ENCODE measurements at places on chromosomes 12 and 14. TPM values are rescaled to one million over a fixed set of nuclear protein-coding genes. Genes with fewer than 3 reads are reported as not detected.

The RERG gene
- total RNA-seq, result 0.40 TPM

The KLHL33 gene
- not detected for total RNA-seq

The AICDA gene
- not detected for total RNA-seq

The INSM2 gene
- total RNA-seq, result not detected

The OR4N5 gene
- total RNA-seq, result not detected

GRCh38 chr12:92469837-92470236 is 233.0 kb upstream of the PLEKHG7 start:
- DNase-seq, result peak; percentile 74

- no peak for DNase-seq
These were observed 39.7 kb downstream of the AACS start for GRCh38 chr12:125104982-125105381.

- no peak for DNase-seq
These were observed 61.5 kb upstream of the SINHCAF start for GRCh38 chr12:31387466-31387865.

DNA sequence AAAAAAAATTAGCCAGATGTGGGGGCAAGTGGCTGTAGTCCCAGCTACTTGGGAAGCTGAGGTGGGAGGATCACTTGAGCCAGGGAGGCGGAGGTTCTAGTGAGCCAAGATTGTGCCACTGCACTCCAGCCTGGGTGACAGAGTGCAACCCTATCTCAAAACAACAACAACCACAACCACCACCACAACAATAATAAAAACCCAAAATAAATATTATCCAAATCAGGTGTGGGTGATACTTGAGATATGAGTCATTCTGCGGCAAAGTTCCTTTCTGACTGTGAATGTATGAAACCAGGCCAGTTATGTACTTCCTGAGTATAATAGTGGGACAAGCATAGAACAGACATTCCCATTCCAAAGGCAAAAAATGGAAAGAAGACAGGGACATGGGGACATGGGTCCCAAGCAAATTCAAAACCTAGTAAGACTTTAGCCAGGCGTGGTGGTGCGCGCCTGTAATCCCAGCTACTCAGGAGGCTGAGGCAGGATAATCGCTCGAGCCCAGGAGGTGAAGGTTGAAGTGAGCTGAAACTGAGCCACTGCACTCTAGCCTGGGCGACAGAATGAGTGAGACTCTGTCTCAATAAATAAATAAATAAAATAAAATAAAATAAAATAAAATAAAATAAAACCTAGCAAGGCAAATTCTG is 9.7 kb upstream of the ERC1 start:
- peak; percentile 70 for DNase-seq

GRCh38 chr14:89493406-89493805 is 76.4 kb upstream of the FOXN3 start:
- DNase-seq, result no peak

GRCh38 chr12:106917503-106917902 is 38.2 kb upstream of the TMEM263 start:
- DNase-seq, result no peak

DNA sequence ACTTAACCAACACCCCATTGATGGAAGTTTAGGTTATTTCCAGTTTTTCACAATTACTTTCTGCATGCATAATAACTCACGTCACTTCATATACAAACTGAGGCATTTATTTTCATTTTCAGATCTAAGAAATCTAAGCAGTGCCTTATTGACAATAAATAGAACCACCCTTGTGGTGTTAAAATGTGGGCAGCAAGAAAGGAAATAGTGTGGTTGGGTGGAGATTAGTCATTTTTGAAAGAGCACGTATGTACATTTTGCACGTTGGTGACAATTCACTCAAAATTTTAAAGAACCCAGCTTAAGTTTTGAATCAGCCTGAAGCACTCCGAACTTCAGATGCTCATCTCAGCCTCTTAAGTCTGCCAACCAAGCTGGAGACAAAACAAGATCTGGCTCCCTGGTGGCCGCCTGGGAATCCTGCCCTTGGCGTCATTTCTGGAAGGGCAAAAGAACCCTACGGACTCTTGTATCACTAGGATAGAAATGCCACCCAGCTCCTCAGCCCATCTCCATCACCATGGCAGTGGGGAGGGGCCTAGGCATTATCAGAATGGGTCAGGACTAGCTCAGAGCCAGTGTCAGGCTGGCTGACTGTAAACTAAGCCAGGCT is 89.5 kb upstream of the BCL2L14 start:
- DNase-seq, result peak; percentile 44

GRCh38 chr12:112964067-112964670 is 14.2 kb upstream of the OAS2 start:
- no peak for DNase-seq

GRCh38 chr14:55733599-55733998 is 153.6 kb downstream of the KTN1 start:
- no peak for DNase-seq

- DNase-seq, result peak; percentile 79
These were observed 4.1 kb downstream of the CLEC2D start for GRCh38 chr12:9673404-9674225.

- DNase-seq, result no peak
These were observed 61.8 kb upstream of the DIO3 start for GRCh38 chr14:101499513-101499912.

GRCh38 chr12:100554608-100555077 is 18.8 kb upstream of the GAS2L3 start:
- DNase-seq, result peak; percentile 82

- no peak for DNase-seq
These were observed 39.1 kb downstream of the DIO3 start for GRCh38 chr14:101600336-101600890.

- no peak for DNase-seq
These were observed 88.4 kb downstream of the POLR3B start for GRCh38 chr12:106445959-106446358.

Measured in Daoy (cell line).